B cell (primary cell): ENCODE measurements at places on chromosomes 6 and 20. TPM values are rescaled to one million over a fixed set of nuclear protein-coding genes. Genes with fewer than 3 reads are reported as not detected.

Gene EYS
- polyA plus RNA-seq = not detected in 2 replicates

Gene NKX2-2
- polyA plus RNA-seq = not detected in 2 replicates

Gene RSPH4A
- polyA plus RNA-seq = 0.25 and 0.43 TPM in 2 replicates

DNA sequence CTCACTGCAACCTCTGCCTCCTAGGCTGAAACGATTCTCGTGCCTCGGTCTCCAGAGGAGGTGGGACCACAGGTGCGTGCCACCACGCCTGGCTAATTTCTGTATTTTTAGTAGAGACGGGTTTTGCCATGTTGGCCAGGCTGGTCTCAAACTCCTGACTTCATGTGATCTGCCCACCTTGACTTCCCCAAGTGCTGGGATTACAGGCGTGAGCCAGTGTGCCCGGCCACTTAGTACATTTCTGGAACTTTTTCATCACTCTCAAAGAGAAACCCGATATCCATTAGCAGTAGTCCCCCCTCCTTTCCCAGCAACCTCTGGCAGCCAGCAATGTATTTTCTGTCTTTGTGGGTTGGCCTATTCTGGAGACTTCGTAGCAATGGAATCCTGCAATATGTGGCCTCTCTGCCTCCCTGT, 109.8 kb downstream of the JARID2 start:
- no peak overlapping the region for H3K4me3 ChIP-seq
- H3K27ac ChIP-seq = no peak overlapping the region
- H3K36me3 ChIP-seq = peaks cover 3% of the 10 kb centered on the region
- H3K4me1 ChIP-seq = peaks cover 36% of the 10 kb centered on the region

GRCh38 chr6:136677344-136677743, 114.9 kb downstream of the MAP3K5 start:
- DNase-seq = no peak
- no peaks in the 10 kb centered on the region for H3K36me3 ChIP-seq
- H3K27me3 ChIP-seq = no peaks in the 10 kb centered on the region
- no peak overlapping the region for H3K27ac ChIP-seq

DNA sequence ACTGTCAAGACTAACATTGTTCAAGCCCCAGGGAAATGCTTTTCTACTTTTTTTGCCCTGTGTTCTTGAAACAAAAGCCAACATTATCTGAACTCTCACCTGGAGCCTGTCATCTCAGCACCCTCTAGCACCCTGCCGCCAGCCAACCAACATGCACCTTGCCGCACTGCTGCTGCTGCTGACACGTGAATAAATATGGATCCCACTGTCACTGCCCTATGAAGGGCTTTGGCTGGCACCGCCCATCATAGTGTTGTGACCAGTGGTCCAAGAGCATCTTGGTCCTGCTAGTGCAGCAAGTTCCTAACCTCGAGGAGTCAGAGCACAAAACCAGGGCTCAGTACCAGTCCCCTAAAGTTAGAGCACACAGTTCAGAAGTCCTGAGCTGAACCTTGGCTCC, 41.6 kb downstream of the CENPW start:
- DNase-seq = no peak
- H3K36me3 ChIP-seq = no peaks in the 10 kb centered on the region
- no peak overlapping the region for H3K4me3 ChIP-seq
- no peaks in the 10 kb centered on the region for H3K27me3 ChIP-seq
